Vein endothelial cell (primary cell): ENCODE measurements at places on chromosomes 5 and 9. TPM values are rescaled to one million over a fixed set of nuclear protein-coding genes. Genes with fewer than 3 reads are reported as not detected.

SPINK6 gene
- total RNA-seq, result not detected in 2 replicates

SLC12A2 gene
- 88.5 and 159 TPM in 2 replicates for total RNA-seq

SLC24A2 gene
- not detected in 2 replicates for total RNA-seq

TDRD7 gene
- 14.6 and 14.7 TPM in 2 replicates for total RNA-seq

SLC34A3 gene
- not detected in 2 replicates for total RNA-seq

MCC gene
- 21.3 and 25.8 TPM in 2 replicates for total RNA-seq

MSX2 gene
- total RNA-seq, result not detected in 2 replicates

WNT8A gene
- total RNA-seq, result under 0.01 TPM in 1 of 2 replicates, not detected in the other

SMIM27 gene
- 1.6 and 2.0 TPM in 2 replicates for total RNA-seq

TPM2 gene
- 10.5 and 20.2 TPM in 2 replicates for total RNA-seq

LHX6 gene
- 10.1 and 36.1 TPM in 2 replicates for total RNA-seq

TRIM36 gene
- total RNA-seq, result 0.33 and 2.2 TPM in 2 replicates

PCA3 gene
- 0.29 and 0.33 TPM in 2 replicates for total RNA-seq
